Choroid plexus epithelial cell (primary cell): ENCODE measurements at places on chromosomes 5 and 9.

DNA sequence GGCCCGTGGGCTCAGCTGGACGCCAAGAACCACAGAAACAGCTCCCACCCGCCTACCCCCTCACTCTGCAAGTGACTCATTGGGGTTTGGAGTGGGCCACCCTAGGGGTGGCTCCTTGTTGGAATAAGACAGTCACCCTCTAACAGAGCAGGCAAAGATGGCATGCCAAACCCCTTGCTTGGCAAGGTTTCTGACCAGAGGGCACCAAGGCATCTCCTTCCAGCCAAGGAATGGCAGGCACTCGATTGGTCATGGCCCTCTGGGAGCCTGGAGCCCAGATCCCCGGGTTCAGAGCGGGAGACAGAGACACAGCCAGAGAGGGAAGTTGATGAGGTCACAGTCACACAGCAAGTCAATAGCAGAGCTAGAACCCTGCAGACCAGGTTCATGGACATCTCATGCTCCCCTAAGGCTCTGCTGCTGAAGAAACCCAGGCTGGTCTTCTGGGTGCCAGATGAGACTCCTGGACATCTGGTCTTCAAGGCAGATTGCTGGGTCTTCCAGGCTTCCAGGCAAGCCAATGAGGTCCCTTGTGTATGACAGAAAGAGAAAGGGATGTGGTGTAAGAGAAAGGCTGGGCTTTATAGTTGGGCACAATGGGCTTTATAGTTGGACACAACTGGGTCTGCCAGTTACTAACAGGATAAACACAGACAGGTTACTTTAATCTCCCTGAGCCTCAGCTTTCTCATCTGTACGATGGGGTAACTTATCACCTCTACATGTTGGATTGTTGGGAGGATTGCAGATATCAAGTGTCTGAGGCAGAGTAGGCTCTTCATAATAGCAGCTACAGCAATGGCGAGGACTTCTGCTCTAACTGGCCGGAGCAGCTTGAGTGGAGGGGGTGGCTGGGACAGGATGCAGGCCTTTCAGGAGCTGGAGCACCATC, 23.3 kb upstream of the KIF12 start:
- DNase-seq: no peak

GRCh38 chr5:159874263-159874662, 42.0 kb upstream of the ADRA1B start:
- DNase-seq: peak; percentile 51

DNA sequence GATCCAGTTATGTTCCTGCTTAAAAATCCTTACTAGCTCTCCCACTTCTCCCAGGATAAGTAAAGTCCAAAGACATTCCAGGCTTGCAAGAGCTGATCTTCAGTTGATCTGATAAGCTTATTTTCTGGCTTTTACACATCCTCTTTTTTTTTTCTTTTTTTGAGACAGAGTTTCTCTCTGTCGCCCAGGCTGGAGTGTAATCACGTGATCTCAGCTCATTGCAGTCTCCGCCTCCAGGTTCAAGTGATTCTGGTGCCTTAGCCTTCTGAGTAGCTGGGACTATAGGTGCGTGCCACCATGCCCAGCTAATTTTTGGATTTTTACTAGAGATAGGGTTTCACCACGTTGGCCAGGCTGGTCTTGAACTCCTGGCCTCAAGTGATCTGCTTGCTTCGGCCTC, 37.3 kb upstream of the PTPN3 start:
- no peak for DNase-seq

DNA sequence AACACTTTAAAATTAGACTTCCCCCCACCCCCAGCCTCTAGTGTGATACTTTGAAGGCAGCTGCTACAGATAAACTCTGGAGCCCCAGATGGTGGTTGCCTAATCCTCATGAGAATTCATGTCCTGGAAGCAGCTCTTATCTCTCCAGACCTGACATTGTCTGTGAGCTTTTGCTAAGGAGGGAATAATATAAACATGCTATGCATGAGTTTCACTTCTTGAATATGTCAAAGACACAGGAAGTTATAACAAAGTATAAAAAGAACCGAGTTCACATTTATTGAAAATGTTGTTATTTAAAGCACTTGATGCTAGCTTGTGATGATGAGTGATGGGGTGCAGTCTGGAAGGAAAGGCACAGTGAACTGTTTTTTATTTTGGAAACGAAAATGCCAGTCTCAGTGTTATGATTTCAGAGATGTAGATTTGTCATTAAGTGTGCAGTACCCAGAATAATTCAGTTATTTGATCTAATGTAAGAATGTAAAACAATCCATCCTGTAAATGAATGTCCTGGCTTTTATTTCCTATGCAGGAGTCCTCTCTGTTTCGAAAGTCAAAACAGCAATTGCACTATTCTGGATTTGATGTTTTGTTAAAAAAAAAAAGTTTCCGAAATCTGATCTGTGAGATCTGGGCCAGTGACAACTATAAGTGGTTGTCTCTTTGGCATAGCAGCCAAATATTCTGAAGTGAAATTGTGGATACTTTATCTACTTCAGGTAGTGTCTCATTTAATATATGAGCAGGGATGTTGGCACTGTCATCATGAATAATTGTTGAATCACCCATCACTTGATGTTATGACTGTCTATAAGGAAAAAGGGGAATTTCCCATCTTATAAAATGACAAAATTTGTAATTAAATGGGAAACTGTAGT, 77.0 kb downstream of the ZCCHC7 start:
- DNase-seq: peak; percentile 57

- no peak for DNase-seq
Observed at GRCh38 chr5:141683596-141684141, 1.6 kb upstream of the ARAP3 start.

- no peak for DNase-seq
Observed at GRCh38 chr9:114006155-114006550, 71.9 kb downstream of the AMBP start.
